ENCODE measurements at places on chromosomes 6 and 20.

- H3K27ac ChIP-seq = no peak overlapping the region
- H3K4me3 ChIP-seq = no peak overlapping the region
- H3K27me3 ChIP-seq = no peaks in the 10 kb centered on the region
- peaks cover 5% of the 10 kb centered on the region for H3K4me1 ChIP-seq
- H3K36me3 ChIP-seq = no peaks in the 10 kb centered on the region
Observed at GRCh38 chr6:109701774-109702173, 10.7 kb downstream of the FIG4 start.

DNA sequence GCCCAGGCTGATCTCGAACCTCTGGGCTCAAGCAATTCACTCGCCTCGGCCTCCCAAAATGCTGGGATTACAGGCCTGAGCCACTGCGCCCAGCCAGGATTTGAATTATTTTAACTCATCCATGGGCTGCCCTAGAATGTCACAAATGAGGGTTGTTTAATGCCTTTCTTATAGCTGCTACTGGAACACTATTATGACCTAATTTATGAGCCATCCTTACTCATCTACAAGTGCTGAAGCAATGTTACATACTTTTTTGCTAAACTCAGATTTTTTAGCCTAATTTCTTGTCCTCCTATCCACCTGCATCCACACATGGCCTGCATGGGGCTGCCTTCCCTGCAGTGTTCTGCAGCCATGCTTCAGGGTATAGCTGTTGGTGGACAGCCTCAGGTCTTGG lies 59.9 kb downstream of the RTN4IP1 start:
- no peaks in the 10 kb centered on the region for H3K27me3 ChIP-seq
- H3K4me1 ChIP-seq = peaks cover 5% of the 10 kb centered on the region
- peaks cover 15% of the 10 kb centered on the region for H3K36me3 ChIP-seq
- no peak overlapping the region for H3K4me3 ChIP-seq

DNA sequence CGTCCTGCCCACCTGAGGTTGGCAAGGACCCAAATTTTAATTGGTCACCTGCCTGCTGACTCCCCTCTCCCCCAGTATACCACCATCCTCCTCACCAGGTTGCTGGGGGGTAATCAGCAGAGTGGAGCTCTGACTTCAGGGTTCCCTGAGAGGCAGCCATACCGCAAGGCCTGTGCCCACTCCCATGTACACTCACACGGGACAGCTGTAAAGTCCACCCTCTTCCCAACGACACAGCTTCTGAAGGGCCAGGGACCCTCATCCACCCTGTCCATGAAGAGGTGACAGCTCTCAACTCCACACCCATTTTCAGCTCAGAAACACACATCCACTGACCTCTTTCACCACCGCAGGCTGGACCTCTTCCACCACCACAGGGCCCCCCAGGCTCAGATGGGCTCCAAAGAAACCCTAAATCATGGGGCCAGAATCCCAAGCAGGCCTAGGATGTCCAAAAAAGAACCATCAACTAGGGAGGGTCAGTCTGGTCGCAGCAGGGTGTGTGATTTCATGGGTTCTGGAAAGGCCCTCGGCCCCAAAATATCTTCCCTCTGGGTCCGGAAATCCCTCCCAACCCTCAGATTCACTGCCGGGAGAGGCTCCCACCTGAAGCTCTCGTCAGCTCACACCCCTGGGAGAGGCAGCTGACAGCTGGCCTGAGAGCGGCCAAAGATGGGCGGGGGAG lies 30.0 kb downstream of the TFEB start:
- H3K27me3 ChIP-seq = peaks cover 18% of the 10 kb centered on the region
- H3K36me3 ChIP-seq = no peaks in the 10 kb centered on the region
- H3K4me3 ChIP-seq = no peak overlapping the region

DNA sequence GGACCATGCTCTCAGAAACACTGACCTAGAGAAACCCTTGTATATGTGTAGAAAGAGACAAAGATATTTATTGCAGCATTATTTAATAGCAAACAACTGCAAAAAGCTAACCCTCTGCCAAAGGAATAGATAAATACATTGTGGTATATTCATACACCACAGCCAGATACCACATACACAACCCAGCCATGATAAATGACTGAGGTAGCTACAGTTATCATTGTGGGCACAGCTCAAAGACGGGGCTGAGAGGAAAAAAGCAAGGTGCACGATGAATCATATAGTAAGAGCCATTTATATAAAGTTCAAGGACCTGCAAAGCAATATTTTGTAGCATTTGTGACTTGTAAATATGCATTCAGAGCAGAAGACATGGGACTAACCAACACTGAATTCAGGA lies 30.8 kb downstream of the RSPO4 start:
- H3K4me1 ChIP-seq = no peaks in the 10 kb centered on the region
- DNase-seq = no peak
- H3K4me3 ChIP-seq = no peak overlapping the region
- no peaks in the 10 kb centered on the region for H3K36me3 ChIP-seq
- no peak overlapping the region for H3K27ac ChIP-seq
